B cell (primary cell): ENCODE measurements at places on chromosomes 1 and 21. TPM values are rescaled to one million over a fixed set of nuclear protein-coding genes. Genes with fewer than 3 reads are reported as not detected.
A peak's percentile ranks its signal among the peaks of the same experiment; 100 is the strongest.

DNA sequence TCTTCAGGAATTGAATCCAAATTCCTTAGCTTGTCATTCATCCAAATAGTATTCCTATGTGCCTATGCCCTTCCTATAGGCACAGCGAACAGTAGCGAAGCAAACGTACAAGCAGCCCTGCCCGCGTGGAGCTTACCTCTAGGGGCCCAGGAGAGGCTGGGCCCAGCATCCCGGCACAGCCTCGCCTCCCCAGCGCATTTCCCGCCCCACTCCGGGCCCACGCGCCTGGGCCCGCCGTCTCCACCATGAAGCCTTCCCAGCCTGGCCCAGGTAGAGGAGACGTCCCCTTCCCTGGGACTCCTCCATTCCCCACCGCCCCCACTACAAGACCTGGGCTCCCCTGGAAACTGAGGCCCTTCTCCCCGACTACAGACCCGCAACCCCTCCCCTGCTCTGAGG is 245 bp upstream of the TMEM269 start:
- peaks cover 3% of the 10 kb centered on the region for H3K27me3 ChIP-seq
- H3K36me3 ChIP-seq = peaks cover 11% of the 10 kb centered on the region

DNA sequence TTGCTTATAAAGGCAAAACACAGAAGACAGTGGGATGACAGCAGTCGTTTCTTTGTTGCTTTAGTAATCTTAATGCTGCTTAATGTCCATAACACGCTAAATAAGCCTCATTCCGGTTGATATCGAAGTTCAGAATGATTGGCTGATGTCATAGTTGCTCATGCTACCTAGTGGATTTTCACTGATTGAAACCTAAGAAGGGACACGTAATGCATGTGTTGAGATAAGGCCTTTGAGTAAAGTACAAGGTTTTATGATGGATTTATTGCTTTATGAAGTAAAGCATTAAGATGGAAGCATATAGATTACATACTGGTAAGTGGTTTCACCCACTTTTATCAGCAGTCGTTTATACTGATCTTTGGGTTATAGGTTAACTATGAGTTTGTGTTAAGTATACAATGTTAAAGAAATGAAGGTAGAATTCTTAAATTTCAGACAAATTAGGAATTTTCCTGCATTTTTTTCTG is 25.1 kb downstream of the IARS2 start:
- H3K36me3 ChIP-seq = peaks cover 40% of the 10 kb centered on the region
- H3K27me3 ChIP-seq = no peaks in the 10 kb centered on the region
- no peak overlapping the region for H3K4me3 ChIP-seq
- no peak for DNase-seq
- H3K27ac ChIP-seq = no peak overlapping the region
- H3K4me1 ChIP-seq = no peaks in the 10 kb centered on the region

GRCh38 chr21:45595574-45596295 is 47.8 kb upstream of the PCBP3 start:
- H3K4me3 ChIP-seq = no peak overlapping the region
- DNase-seq = no peak
- H3K27ac ChIP-seq = no peak overlapping the region
- no peaks in the 10 kb centered on the region for H3K36me3 ChIP-seq

DNA sequence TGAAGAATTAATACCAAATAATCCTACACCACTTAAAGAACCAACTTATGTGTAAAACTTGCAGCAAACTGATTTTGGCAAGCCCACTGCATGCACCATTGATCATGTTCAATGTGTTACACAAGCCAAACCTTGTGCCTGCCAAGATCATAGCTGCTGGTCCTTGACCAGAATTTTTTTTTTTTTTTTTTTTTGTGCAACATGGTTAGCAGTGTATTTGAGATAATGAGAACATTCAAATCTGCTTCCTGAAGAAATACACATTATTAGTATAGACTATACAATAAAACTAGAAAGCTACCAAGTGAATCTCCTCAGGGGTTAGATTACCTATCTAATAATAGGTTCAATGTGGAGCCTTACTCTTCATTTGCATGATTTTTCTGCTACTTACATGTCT is 421.0 kb downstream of the MRPL39 start:
- peak overlapping the region; percentile 70 for H3K27ac ChIP-seq
- H3K4me1 ChIP-seq = peaks cover 39% of the 10 kb centered on the region
- no peak overlapping the region for H3K4me3 ChIP-seq
- H3K27me3 ChIP-seq = no peaks in the 10 kb centered on the region
- peak; percentile 68 for DNase-seq
- no peaks in the 10 kb centered on the region for H3K36me3 ChIP-seq

KRTAP21-1 gene
- total RNA-seq = not detected in 2 replicates

DNA sequence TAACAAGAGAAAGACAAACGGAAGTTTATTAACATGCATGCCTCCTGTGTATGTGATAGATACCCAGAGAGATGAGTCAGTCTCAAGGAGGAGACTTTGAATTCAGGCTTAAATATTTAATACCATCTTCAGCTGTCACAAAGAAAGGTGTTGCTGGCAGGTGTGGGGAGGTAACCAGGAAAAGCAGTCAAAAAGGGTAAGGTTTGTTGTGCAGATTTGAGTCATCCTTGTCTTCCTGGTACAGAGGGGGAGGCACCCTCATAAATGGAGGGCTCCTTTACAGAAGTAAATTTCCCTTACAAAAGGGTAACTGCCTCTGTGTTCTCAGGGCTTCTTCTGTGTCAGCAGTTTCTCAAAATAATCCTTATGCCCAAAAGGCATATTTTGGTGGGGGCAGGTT is 75.2 kb upstream of the B3GALT5 start:
- H3K27me3 ChIP-seq = no peaks in the 10 kb centered on the region
- H3K36me3 ChIP-seq = no peaks in the 10 kb centered on the region
- no peak overlapping the region for H3K27ac ChIP-seq
- no peak overlapping the region for H3K4me3 ChIP-seq

- H3K36me3 ChIP-seq = no peaks in the 10 kb centered on the region
- H3K27me3 ChIP-seq = no peaks in the 10 kb centered on the region
- H3K27ac ChIP-seq = no peak overlapping the region
- DNase-seq = no peak
- no peak overlapping the region for H3K4me3 ChIP-seq
- H3K4me1 ChIP-seq = peaks cover 6% of the 10 kb centered on the region
Observed at GRCh38 chr1:3540876-3541275, 70.4 kb downstream of the MEGF6 start.

DNA sequence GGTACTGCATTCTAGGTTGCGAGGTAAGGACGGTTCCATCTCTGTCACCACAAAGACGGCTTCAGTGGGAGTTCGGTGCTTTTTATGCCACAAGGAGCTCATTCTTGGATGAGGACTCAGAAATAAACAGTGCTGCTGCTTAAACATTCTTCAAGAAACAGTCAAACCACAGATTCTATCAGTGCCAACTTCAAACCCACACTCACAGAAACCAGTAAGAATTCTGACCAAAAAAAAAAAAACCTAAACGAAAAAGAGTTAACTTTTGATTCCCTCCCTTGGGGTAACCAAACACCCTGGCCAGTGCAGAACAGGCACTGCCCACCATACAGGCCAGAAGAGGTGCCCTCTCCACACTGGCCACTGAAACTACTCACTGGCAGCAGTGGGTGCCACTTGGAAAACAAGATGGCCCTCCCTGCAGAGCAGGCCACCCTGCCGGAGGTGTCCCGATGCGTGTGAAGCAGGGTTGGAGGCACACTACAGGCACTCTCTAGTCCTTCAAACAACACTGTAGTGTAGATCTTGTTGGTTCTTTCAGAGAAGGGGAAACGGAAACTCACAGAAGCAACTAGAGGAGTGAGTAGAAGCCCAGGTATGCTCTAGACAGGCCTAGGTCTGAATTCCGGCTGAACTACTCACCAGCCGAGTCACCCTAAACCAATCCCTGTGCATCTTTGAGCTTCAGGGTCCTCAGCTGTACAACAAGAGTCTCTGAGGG is 87.3 kb upstream of the TLR5 start:
- no peaks in the 10 kb centered on the region for H3K27me3 ChIP-seq
- H3K4me3 ChIP-seq = no peak overlapping the region
- H3K4me1 ChIP-seq = no peaks in the 10 kb centered on the region
- DNase-seq = no peak

PGLYRP3 gene
- not detected in 2 replicates for total RNA-seq

DNA sequence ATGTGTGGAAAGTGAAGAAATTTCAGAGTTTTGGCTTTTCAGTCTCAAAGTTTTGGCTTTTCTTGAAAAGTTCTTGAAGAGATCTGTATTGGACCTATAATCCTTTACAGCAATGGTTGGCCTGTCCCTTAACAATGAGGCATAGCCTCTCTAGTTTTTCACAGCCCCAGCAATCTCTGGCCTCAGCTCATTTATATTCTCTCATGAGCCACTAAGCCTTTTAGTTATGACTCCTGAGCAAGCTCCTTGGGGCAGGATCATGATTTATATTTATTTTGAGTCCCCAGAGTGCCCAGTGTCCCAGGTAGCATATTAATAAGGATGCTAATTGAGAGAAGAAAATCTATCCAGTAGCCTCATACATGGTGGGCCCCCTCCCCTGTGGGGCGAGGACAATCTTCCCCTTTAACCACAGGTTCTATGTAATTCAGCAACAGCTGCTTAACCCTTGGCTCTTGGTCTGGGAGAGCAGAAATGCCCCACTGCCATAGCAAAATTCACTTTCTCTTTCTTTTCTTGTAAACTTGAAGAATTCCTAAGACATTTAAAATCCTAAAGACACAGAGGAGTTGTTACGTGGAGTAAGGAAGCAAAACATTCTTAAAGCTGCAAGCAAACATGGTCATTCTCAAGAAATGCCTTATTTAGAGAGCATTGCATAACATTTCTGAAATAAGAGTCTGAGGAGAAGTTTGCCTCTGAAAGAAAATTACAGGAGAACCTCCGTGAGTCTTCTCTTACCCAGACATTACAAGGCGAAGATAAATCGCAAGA is 6.3 kb downstream of the NGF start:
- H3K27me3 ChIP-seq = no peaks in the 10 kb centered on the region
- no peak overlapping the region for H3K27ac ChIP-seq
- H3K4me3 ChIP-seq = no peak overlapping the region
- H3K36me3 ChIP-seq = no peaks in the 10 kb centered on the region
- H3K4me1 ChIP-seq = no peaks in the 10 kb centered on the region

- peak overlapping the region; percentile 100 for H3K27ac ChIP-seq
- peaks cover 3% of the 10 kb centered on the region for H3K36me3 ChIP-seq
- H3K4me1 ChIP-seq = peaks cover 64% of the 10 kb centered on the region
- peak; percentile 95 for DNase-seq
Observed at GRCh38 chr1:226001963-226002666, 3.0 kb upstream of the SDE2 start.

- no peaks in the 10 kb centered on the region for H3K4me1 ChIP-seq
- no peaks in the 10 kb centered on the region for H3K27me3 ChIP-seq
- DNase-seq = no peak
- no peak overlapping the region for H3K4me3 ChIP-seq
- peaks cover 14% of the 10 kb centered on the region for H3K36me3 ChIP-seq
- H3K27ac ChIP-seq = no peak overlapping the region
Observed at GRCh38 chr1:28193701-28194161, 17.2 kb upstream of the PTAFR start.

GRCh38 chr1:165699577-165699976 is 1.2 kb upstream of the ALDH9A1 start:
- H3K4me1 ChIP-seq = peaks cover 15% of the 10 kb centered on the region
- H3K4me3 ChIP-seq = no peak overlapping the region
- H3K27ac ChIP-seq = no peak overlapping the region
